NCI-H524 (cell line): ENCODE measurements at places on chromosomes 7 and 10.

DNA sequence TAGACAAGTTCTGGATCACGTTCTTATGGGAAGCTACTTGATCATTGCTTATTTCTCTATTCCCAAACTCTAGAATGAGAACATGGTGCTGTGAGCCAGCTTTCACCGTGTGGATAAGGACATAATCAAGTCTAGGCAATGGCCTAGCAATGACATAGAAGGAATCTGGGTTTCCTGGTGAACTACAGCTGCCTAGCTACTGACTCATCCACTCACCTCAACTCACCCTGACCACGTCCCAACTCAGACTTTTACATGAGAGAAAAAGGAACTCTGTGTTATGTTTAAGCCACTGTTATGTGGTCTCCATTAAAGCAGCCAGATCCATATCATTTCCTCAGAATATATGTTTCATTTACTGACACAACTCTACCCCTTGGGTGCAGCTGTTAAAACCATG is 18.8 kb upstream of the MET start:
- DNase-seq = no peak

- DNase-seq = no peak
These were observed 100.9 kb downstream of the EXOC4 start for GRCh38 chr7:133353775-133354174.

GRCh38 chr10:47336387-47337134 is 11.6 kb upstream of the RBP3 start:
- DNase-seq = no peak

GRCh38 chr7:36283181-36283580 is 106.5 kb upstream of the ANLN start:
- DNase-seq = no peak

DNA sequence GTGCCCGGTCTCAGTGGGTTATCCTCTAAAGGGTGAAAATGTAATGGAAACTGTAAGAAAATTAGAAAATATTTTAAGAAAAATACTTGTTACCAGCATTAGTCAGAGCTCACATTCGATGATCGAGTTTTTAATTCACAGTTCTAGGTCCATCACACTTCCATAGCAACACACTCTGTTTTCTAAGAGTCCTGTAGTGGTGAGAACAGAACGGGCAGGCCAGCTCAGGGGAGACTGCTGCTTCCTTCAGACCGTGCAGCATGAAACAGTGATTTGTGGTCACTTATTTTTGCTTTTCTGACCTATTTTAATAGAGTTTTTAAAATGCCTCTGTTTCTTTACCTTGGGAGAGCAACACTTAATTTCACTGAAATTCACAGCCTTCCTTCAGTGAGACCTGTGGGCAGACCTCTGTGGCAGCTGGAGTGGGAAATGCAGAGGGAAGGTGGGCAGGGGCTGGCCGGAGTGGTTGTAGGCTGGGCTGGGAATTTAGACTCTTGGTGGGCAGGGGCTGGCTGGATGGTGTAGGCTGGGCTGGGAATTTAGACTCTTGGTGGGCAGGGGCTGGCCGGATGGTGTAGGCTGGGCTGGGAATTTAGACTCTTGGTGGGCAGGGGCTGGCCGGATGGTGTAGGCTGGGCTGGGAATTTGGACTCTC is 1.5 kb downstream of the SUN1 start:
- DNase-seq = no peak

DNA sequence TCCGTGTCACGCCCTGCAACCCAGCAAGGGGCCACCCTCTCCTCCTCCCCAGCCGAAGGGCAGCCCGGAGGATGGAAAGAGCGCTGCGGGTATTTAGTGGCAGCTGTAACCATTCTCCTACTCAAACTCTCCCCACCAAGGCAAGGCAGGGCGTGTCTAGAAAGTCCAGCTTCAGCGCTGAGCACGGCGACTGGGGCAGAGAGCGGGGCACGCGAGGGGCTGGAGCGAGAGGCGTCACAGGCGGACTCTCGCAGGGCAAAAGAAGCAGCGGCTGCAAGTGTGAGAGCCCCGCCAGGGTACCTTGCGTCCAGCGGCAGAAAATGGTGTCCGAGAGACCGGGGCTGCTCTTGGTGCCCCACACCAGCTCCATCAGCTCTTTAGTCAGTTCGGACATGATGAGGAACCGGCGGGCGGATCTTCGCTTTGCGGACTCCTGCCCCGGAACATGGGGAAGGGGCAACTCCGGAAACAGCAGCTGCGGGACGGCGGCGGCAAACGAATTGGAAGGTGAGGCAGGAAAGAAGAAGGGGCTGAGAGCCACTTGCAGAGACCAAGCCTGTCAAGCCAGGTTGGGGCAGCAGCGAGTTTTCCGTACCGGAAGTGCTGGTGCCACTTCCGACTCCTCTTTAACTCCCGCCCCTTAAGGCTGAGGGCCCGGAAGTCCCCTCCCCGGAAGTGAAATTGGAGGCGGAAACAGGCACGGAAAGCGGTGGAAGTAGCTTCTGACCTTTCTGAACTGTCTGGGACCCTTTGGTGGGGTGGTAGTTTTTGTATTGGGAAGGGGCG is at the start of gene MINDY3:
Gene MINDY3, minus strand, starts transcription at position 602 of the 786 bp plus-strand sequence. Its CDS starts 208 bp downstream, at position 394.
- DNase-seq = peak; percentile 49

DNA sequence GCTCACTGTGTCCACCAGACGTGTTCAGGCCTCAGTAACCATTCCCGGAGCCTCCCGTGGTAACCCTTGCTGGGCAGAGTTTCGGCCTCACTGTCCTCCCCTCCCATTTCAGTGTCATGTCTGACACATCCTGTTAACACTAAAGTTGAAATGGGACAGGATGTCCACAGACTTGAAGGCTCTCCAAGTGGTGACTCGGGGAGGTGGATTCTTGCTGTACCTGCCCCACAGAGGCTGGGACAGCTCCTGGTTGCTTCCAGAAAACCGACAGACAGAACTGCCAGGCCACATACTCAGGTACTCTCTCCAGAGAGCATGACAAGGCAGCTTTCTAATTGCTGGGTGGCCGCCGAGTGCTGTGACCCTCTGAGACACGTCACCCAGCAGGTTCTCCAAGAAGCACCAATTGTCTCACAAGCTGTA is 17.9 kb upstream of the CYTH3 start:
- DNase-seq = no peak

GRCh38 chr10:25978771-25979170 is 44.7 kb downstream of the MYO3A start:
- no peak for DNase-seq

GRCh38 chr7:150344299-150344698 is 2.9 kb upstream of the RARRES2 start:
- no peak for DNase-seq

GRCh38 chr7:107353701-107354100 is 116.2 kb upstream of the GPR22 start:
- DNase-seq = no peak

GRCh38 chr7:96558530-96558929 is 151.1 kb downstream of the SEM1 start:
- no peak for DNase-seq

GRCh38 chr7:2983586-2983985 is 60.1 kb downstream of the CARD11 start:
- DNase-seq = no peak

- DNase-seq = no peak
These were observed 39.7 kb downstream of the CDC14C start for GRCh38 chr7:48964074-48964473.

DNA sequence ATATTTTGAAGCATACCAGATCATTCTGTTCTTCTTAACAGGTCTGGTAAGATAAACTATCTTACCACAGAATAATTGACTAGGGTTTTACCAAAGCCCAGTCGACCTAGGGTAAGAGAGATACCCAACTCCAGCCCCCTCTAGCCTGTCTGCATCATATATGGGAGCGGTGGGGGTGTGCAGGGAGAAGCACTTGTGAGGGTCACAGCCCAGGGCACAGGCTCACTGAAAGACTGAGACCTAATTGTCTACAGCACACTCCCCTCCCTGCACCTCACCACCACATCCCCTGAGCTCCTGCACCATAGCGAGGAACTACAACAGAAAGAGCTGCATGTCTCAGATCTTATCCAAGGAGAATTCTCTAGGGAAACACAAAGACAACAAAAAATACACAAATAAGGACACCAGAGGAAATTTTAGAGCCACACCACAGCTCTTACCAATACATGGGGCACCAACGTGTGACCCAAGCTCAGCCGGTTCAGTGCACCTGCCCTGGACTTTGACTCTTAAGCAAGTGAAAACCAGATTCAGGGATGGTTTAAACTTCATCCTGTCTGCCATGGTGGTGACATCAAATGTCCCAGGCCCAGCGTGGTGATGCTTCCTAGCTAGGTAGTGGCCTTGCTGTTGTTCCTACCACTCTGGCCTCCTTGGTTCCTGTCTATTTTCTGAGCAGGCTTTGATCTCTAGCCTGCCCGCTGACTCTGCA is 150.8 kb downstream of the HERPUD2 start:
- DNase-seq = no peak

GRCh38 chr7:70614237-70615045 is 517.5 kb upstream of the GALNT17 start:
- DNase-seq = peak; percentile 98

- DNase-seq = no peak
These were observed 608.3 kb upstream of the C7orf33 start for GRCh38 chr7:147982307-147982706.

DNA sequence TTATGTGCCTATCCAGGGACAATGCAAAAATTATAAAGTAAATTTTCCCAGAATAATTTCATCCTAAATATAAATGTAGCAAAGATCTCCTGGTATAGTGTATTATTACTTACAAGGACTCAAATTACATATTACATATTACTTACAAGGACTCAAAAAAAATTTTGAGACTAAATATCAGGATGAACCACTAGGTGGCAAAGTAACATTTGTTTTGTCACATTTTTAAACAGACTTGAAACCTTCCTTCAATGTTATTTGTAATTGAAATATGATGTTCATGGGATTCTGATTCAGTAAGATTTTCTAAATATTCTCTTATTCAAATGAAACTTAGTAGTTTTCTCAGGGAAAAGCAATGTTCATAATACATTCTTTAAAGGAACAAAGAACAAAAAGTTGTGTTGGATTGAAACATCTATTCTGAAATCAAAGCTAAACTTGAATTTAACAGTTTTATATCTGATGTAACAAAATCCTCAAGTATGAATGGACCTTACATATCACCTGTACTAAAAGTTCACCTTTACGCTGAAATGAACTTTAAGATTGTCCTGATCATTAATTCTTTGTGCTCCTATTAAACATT is 74.3 kb upstream of the GNAI1 start:
- peak; percentile 69 for DNase-seq

GRCh38 chr7:30505174-30505697 is 607 bp upstream of the GGCT start:
- no peak for DNase-seq

DNA sequence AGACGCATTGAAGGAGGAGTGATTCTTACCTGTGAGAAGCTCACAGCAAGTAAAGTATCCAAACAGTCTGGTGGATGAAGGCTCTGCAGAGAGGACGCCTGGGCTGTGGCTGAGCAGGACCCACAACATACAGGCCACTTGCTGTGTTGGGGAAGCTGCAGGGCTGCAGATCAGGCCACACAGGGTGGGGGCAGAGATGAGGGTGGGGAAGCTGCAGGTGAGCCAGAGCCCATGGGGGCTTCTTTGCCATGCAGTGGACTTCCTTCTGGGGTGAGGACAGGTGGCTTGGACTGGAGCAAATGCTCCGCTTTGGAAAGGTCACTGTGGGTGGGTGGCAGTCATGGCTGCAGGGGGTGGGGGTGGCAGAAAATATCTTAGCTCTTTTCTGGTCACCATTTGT is 214.8 kb downstream of the GLRX3 start:
- DNase-seq = no peak

GRCh38 chr10:60252688-60253087 is 137.0 kb downstream of the ANK3 start:
- no peak for DNase-seq

DNA sequence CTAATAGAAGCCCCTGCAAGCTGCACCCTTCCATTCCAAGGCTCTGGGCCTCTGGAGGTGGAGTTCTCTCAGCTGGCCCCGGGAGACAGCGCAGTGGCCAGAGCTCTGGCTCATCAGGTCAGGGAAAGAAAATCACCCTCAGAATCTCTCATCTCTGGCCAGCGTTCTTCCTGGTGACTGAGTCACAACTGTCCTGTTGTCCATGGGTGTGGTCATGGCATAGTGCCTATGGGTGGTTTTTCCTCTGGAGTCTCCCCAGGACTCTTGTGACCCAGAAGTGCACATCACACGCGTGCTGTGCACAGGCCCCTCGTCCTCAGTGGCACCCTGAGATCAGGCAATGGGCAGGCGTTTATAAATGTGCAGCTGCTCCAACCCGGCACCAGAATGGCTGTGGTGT is 27.4 kb upstream of the FXYD4 start:
- DNase-seq = no peak

DNA sequence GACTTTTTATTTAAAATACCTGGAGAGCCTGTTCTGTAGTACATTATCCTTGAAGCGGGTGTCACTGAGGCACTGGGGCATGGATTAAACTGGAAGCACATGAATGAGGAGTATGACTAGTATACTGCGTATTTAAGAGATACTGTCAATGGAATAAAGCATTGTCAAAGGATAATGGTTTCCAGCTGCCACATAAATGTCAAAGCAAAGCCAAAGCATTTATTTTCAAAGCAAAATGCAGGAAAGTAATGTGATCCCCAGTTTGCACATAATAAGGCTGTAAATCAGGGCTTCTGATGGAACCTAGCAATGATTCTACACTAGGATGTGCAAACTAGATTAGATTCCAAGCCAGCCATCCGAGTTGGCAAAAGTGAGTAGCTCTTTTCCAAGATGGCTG is 240.1 kb downstream of the POU6F2 start:
- no peak for DNase-seq

DNA sequence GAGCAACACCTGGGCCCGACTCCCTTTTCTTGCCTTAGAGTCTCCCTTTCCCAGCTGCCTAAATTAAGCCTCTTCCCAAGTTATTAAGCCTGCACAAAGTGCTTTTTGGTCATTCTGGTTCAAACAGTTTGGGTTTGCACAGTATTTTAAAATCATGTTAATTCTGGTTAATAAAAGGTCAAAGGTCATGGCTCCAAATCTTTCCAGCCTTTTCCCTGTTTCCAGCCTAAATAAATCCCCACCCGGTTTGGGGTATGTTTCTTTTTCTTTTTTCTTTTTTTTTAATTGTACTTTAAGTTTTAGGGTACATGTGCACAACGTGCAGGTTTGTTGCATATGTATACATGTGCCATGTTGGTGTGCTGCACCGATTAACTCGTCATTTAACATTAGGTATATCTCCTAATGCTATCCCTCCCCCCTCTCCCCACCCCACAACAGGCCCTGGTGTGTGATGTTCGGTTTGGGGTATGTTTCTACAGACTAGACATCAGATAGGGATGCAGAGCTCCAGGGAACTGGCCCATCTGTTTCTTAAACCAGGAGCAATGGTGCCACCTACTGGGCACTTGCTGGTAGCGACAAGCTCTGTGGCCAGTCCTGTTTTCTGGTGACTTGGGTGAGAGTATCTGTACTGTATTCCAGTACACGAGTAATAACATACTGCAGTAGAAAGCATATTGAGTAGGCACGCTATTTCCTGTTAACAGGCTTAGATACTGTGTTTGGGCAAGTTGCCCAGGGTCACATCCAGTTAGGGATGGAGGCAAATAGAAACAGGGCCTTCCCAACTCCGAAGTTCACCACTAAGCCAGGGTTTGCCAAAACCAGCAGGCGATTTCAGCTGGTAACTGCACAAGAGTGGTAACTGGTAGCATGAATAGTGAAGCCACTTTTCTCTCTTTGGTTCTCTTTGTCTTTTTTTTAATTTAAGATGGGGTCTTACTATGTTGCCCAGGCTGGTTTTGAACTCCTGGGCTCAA is 60.6 kb upstream of the TRIM8 start:
- DNase-seq = peak; percentile 72

- no peak for DNase-seq
These were observed 481 bp downstream of the SFTPA2 start for GRCh38 chr10:79559726-79560125.

- no peak for DNase-seq
These were observed 366 bp upstream of the TAF3 start for GRCh38 chr10:7817984-7818294.
